ENCODE measurements at places on chromosomes 2 and 18. TPM values are rescaled to one million over a fixed set of nuclear protein-coding genes. Genes with fewer than 3 reads are reported as not detected.

- DNase-seq: no peak
These were observed 55.8 kb upstream of the MRPS9 start for GRCh38 chr2:104982111-104982510.

DNA sequence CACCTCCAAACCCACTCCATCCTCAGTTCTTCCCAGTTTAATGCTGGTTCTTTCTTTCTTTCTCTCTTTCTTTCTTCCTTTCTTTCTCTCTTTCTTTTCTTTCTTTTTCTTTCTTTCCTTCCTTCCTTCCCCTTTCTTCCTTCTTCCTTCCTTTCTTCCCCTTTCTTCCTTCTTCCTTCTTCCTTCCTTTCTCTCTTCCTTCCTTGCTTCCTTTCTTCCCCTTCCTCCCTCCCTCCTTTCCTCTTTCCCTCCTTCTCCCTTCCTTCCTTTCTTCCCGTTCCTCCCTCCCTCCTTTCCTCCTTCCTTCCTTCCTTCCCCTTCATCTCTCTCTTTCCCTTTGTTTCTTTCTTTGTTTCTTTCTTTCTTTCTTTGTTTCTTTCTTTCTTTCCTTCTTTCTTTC lies 50.9 kb downstream of the PDCL3 start:
- DNase-seq: no peak

DNA sequence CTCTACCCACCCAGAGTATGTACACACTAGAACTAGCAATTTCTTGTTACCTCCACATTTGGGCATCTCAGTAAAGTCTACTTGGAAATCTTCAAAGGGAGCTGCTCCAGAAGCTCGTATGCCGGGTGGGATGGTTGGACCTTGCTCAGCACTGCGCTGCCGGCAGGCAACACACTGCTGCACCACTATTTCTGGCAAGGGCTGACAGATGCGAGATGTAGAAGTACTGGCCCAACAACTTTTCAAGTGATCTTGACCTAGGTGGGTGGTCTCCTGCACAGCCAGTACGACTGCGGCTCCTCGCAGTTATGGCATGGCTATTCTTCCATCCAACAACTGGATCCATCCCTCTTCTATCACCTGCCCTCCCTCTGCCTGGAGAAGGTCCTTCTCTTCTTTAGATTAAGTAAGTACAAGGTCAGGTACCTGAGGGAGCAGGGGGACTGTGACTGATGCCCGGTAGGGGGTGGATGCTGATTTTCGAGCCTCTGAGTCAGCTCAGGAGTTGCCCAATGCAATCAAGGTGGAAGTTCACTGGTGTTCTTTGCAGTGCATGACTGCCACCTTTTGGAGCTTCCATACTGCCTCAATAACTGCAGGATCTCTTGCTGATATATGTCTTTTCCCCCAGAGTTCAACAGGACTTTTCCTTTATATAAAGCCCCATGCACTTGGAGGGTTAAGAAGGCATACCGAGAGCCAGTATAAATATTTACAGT lies 100.4 kb upstream of the SLC1A4 start:
- peak; percentile 65 for DNase-seq

- peak; percentile 13 for DNase-seq
These were observed 218.3 kb downstream of the PTGR3 start for GRCh38 chr18:74990563-74991081.

DNA sequence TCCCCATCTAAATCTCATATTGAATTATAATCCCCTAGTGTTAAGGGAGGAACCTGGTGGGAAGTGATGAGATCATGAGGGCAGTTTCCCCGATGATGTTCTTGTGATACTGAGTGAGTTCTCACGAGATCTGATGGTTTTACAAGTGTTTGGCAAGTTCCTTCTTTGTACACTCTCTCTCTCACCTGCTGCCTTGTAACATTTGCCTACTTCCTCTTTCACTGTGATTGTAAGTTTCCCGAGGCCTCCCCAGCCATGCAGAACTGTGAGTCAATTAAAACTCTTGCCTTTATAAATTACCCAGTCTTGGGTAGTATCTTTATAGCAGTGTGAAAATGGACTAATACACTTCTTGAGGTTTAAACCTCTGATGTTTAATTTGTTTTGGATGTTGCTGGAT lies 177.5 kb downstream of the CD8B2 start:
- no peak for DNase-seq

GRCh38 chr2:98522854-98523253 lies 78.2 kb downstream of the INPP4A start:
- peak; percentile 81 for DNase-seq

DNA sequence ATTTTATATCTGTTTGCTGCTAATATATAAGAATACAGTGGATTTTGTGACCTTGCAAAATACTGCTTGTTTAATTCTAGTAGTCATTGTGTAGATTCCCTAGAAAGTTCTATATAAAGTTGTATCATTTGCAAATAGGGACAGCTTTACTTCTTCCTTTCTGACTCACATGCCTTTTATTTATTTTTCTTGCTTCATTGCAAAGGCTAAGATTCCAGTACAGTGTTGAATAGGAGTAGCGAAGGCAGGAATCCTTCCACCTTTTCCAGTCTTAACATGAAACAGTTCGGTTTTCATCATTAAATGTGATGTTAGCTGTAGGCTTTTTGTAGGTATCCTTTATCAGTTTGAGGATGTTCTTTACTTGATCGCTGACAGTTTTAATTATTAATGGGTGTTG lies 58.1 kb downstream of the DGKD start:
- DNase-seq: no peak

DNA sequence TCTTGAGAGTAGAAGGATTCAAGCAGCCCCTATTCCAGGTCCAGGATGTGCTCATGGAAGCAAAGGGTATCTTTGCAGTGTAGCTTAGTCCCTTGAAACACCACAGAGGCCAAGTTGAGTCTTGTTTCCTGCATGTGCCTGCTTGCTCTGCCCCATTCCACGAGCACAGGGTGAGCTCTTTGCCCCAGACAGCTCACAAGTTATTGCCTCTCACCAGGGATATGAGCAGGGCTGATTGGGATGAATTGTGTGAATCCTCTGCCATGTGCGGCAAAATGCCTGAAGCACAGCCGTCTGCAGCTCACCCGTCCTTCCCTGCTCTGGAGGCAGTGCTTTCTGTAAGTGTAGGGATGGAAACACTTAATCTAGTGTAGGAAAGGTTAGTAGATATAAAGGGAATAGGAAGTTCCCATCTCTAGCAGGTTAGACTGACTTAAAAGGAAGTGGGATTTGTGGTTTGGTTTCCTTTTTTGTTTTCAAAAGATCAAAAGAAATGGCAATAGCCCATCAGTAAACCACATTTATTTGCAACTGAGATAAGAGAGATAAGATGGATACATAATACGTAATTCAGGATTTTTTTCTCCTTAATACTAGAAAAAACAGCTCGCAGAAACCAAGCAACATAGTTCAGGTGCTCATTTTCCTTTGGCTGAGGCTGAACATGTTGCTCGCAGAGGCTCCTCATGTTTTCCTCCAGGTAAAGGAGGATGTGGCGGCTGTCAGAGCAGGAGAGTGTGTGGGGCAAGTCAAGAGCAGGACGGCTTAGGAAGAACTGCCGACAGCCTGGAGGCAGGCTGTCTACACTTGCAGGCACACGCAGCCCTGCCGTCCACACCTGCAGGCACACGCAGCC lies 41.4 kb downstream of the TMEM182 start:
- no peak for DNase-seq

DNA sequence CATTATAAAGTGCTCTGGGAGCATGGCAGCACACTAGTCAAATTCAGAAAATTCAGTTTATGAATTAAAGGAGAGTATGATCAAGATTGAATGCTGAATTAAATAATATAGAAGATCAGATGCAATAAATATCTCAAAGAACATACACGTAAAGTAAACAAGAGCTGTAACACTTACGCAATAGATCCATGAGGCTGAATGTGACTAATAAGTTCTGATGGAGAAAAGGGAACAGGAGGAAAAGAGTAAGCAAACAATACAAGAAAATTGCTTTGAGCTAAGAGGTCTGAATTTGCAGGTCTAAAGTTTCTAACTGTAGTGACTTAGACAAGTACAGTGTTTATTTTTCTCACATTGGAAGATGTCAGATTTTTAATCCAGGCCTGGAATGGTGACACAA lies 646.7 kb upstream of the ZNF804A start:
- DNase-seq: no peak

- DNase-seq: no peak
These were observed 331.2 kb downstream of the ALK start for GRCh38 chr2:29590211-29590610.

The TRIM43 gene
- not detected for total RNA-seq

DNA sequence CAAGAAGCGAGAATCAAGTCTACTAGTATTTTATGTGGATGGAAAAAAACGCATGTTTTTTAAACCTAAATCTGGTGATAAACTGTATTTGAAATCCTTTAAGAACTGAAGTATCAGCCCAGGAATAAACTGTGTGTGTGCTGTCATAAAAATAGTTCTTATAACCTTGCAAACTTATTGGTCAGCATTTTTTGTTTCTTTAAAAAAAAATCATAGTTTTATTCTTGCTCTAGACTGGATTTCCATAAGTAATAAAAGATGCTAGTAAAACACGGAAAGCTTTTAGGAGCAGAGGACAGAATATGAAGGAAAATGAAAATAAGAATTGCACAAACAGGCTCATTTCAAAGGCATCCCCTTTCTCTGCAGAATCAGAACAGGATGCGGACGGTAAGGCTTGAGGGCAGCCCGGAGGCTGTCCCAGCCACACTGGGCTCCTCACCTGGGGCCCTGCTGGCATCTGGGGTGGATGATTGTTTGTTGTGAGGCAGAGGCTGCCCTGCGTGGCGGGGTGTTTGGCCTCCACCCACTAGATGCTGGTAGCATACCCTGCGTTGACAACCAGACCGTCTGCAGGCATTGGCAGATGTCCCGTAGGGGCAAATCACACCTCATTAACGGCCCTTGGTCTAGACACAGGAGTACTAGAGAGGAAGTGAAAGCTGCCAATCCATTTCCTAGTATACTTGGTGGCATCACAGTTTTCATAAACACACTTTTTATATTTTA lies 52.5 kb downstream of the MBP start:
- peak; percentile 45 for DNase-seq

DNA sequence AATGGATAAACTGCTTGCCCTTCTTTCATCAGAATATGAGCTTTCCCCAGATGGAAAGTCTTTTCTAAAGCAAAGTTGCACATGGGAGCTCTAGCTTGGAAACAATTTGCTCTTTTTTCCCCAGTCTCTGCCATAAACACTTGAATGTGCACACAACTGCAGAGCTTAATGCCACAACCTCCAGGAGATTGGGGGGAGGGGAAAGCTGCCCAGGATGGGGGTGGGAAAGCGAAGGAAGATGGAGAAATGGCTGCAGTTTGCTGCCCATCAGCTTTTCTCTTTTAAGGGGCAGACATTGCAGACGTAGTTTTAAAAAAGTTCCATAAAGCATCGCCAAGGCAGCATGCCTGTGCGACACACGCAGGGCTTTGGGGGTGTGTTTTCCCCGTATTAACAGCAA lies 1.5 kb downstream of the ACKR3 start:
- DNase-seq: no peak

The PTPRM gene
- 104 TPM for total RNA-seq

GRCh38 chr2:73937899-73938298 lies 11.2 kb downstream of the DGUOK start:
- no peak for DNase-seq

- no peak for DNase-seq
These were observed 10.4 kb downstream of the GCC2 start for GRCh38 chr2:108459441-108459840.
